Breast epithelium (tissue), 4 donors: ENCODE measurements at places on chromosomes 3 and 15.

DNA sequence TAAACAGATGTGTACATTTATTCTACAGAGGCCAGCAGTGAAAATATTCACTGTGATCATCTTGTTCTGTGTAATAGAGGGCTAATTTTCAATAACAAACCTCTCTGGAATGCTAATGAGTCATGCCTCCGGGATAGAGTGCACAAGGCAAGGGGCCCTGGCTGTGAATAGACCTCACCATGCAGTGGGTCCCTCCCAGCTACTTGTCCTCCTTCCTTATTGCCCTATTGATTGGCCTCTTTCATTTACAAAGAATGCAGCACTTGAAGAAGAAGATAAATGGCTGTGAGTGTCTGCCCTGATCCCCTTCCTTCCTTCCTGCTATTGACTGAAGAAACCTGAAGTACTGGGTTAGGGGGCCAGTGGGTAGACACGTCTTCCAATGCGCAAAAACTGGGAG is 436.3 kb downstream of the WDR72 start:
- no peak for DNase-seq

GRCh38 chr15:77464129-77464865 is 43.6 kb downstream of the HMG20A start:
- no peak for DNase-seq

GRCh38 chr15:71096676-71097075 is 18.6 kb upstream of the THSD4 start:
- no peak for DNase-seq

DNA sequence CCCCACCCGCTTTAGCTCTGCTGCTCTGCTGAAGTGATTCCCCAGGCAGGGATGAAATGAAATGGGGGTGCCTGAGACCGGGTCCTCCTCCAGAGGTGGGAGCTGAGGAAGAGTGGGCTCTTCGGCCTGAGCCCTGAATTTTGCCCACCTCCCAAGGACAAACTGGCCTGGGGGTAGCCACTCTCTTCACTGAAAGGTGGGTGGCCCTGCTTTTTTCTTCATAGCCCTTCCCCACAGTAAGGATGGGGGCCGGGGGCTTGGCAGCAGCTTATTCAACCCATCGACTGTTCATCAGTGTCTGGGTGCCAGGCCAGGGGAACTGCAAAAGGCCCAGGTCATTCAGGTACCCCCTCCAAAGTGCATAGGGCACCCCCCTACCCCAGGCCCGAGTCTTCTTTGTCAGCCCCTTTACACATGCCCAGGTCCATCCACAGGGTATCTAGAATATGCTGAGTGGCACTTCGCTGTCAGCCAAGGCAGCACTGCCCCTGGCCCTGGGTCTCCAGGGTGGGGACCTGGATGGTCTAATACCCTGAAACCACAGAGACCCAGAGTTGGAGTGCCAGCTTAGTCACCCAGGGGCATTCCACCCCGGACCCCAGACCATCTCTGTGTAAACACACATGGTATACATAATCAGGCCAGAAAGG is 7.9 kb downstream of the SCN5A start:
- DNase-seq = no peak

DNA sequence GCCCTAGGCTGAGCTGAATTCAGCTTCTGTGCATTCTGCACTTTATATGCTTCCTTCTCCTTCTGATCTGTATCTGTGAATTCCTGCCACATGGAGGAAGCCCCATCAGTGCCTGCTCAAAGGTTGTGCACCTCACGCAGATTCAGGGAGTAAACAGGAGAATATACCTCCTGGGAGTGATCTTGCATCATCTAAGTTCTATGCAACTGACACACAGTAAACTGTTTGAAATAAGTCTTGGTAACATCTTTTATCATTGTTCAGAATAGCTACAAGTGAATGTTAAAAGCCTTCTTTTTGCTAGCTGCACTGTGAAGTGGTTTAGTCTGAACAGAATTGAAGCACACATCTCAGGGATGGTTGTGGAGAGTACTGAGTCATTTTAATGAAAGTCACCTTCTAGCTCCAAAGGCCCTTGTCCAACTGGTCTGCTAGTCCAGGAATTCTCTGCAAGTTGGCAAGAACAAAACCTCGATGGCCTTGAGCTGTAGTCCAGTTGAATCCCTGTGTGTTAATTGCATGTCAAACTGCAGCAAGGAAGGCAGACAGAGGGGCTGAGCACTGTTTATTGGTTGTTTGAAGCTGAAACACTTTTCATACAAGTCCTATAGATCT is 215.0 kb downstream of the WNT5A start:
- no peak for DNase-seq

- DNase-seq = no peak
Observed at GRCh38 chr3:108820586-108820985, 2.0 kb upstream of the TRAT1 start.

GRCh38 chr3:160842021-160843005 is 86.3 kb downstream of the PPM1L start:
- DNase-seq = no peak

GRCh38 chr15:55916666-55917409 is 76.6 kb downstream of the NEDD4 start:
- no peak for DNase-seq

DNA sequence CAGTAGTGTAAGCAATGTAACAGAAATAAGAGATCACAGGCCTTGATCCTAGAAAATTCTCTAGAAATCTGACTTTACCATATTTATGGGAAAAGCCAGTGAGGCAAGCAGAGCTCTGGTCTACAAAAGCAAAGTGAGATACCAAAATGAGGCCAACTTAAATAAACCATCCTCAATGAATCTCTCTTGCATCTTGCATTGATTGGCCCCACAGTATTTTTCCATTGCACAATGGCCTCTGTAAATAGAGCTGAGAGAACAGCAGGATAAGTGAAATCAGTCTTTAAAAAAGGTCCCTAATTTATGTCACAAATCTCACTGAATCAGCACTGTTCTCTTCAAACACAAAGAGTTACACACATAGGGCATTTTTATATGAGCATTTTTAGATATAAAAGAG is 8.9 kb downstream of the CFAP20DC start:
- DNase-seq = no peak

GRCh38 chr3:189355115-189355480 is 183.3 kb downstream of the TPRG1 start:
- no peak for DNase-seq

DNA sequence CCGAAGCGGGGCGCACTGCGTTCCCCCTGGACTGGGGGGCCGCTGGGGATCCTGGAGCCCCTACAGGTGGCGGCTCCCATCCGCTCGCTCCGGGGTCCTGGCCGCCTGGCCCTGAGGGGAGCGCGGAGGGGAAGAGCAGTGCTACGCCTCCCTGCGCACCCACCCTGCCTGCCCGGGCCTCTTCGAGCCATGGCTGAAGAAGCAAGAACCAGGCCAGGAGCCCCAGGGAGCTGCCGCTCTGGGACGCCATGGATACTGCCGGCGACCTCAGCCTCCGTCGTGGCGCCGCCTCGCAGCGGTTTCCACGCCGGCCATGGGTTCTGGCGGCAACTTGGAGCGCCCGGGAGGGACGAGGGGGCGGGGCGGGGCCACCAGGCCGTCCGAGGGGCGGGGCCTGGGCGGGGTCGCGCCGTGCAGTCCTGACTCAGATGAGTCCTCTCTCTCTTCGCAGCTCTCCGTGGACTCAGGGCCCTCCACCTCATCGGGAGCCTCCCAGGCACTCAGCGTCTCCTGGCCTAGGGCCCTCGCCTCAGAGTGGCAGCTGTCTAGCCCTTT is 50.9 kb downstream of the MYL3 start:
- DNase-seq = peak; percentile 69

DNA sequence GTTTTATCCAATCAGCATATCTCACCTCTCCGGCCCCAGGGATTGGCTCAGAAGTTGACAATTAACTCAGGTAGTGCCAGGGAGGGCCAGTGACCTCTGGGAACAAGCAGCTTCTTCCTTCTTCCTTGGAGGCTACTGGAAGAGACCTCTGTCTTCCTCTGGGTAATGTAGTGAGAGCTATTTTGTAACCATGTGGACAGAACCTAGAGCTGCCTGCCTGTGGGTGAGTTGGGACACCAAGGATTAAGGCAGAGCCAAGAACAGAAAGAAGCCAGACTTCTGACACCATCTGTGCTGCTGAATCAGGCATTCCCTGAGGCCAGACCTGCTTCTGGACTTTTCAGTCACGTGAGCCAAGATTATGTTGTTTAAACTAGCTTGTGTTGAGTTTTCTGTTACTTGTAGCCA is 5.9 kb upstream of the NDUFAF1 start:
- peak; percentile 28 for DNase-seq

DNA sequence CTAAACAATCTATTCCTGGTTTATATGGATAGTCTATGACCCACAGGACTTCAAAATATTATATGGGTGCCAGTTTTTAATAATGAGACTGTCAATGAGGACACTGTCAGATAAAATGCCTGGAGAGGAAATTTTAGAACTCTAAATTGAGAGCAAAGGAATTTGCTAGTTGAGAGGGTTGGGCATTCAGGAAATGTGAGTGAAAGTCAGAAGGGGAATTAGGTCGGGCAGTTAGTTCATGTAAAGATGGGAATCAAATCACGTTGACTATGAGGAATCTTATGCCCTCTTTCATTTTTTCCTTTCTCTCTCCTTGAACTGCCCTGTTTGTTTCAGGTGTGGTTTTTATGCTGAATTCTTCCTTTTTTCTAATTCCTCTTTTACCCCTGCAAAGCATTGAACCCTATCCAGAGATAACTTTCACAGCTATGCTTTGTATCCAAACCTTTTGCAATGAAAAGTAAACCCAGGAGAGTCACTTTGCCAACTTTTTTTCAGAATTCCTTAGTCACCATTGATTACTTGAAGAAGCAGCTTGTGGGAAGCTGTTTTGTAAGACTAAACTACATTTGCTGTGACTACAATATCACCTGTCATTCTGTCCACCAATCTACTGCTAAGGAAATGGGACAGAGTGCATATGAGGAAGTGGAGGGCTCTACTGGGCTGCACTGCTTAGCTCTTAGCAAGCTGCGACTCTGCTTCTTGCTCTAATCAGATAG is 27.8 kb downstream of the CHP1 start:
- no peak for DNase-seq

- no peak for DNase-seq
Observed at GRCh38 chr3:134932035-134932434, 137.0 kb downstream of the EPHB1 start.

DNA sequence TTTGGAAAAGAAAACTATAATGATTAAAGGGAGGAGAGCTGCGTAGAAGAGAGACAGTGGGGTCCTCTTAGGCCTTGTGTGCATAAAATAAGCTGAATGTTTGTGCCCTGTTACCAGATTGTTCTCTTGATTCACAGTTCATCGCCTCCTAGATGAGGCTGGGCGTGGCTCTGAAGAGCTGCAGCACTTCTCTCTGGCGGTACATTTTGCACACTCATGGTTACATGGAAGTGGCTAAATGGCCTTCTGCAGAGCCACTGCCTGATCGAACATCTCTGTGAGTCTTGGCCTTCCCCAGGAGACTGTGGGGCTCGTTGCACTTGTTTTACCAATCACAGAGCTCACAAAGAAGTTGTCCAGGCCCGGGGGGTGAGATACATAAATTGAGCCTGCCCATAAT is 208.8 kb downstream of the GABRG3 start:
- no peak for DNase-seq

GRCh38 chr3:112448939-112449338 is 50.3 kb downstream of the BTLA start:
- no peak for DNase-seq

DNA sequence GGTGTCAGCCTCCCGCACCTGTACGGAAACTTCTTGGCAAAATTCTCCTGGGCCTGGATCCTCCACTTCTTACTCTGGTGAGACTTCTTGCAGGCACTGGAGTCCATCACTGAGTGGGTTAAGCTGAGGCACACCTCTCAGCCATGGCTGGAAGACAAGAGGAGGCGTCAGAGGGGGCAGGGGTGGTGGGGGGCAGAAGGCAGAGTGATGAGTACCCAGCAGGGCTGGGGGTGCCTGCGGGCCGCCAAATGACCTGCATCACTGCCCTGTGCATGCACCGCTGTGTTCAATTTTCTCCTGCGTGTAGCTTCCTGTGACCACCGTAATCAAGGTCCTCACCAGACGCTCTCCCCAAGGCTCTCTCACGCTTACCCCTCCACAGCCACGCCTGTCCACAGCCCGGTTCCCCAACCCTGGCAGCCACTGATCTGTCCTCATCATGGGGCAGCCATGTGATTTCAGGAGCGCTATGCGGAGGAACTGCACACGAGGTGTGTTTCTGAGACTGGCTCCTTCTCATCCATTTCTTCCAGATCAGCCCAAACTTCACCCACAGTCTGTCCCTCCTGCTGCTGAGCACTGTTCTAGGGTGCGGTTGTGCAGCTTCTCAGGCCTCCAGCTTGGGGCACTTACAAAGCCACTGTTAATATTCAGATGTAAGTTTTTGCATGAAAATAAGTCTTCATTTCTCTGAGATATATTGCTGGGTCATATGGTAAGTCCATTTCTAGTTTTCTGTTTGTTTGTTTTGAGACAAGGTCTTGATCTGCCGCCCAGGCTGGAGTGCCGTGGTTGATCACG is 5.2 kb downstream of the C3orf22 start:
- peak; percentile 9 for DNase-seq

DNA sequence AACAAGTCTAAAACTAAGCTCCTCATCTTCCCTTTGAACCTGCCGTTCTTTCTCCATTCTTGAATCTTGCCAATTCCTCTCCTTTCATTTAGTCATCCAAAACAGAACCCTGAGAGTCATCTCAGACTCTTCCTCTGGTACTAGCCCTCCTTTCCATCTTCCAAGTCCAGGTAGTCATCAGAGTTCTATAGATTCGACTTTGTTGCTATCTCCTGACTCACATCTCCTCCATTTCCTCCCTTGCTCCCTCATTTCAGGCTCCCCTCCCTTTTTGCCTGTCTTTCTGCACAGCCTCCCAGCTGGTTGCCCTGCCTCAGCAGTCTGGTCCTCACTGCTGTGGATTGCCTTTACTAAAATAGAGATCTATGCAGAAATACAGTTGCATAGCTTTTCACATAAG is 4.7 kb downstream of the ATG7 start:
- no peak for DNase-seq

GRCh38 chr3:7000501-7000900 is 139.6 kb downstream of the GRM7 start:
- DNase-seq = no peak

GRCh38 chr3:64355401-64355807 is 130.1 kb upstream of the PRICKLE2 start:
- no peak for DNase-seq

- DNase-seq = no peak
Observed at GRCh38 chr15:46280762-46281542, 646.1 kb downstream of the SQOR start.

DNA sequence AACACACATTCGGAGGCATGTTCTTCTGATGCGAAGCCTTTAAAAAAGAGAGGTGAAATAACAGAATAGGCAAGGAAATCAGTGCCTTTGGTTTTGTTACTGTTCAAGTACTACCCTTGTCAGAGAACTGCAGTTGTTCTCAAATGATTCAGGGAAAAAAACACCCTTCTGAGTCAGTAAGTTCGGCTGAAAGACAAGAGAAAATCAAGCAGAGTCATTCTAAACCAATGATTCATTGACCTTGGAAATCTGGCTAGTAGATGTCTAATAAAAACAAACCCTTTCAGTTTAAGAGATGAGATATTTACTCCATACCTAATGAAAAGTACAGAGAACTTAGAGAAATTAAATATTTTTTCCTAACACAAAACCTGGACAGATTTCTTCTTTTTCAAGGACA is 72.7 kb upstream of the ABI3BP start:
- no peak for DNase-seq
